ENCODE measurements at places on chromosomes 7 and 10. TPM values are rescaled to one million over a fixed set of nuclear protein-coding genes. Genes with fewer than 3 reads are reported as not detected.

Gene FANK1
- total RNA-seq: 1.8 TPM

Gene GRID2IP
- not detected for total RNA-seq

Gene SVOPL
- total RNA-seq: not detected

Gene CDH23
- total RNA-seq: 0.07 TPM

Gene SLC26A5
- not detected for total RNA-seq

Gene TFR2
- not detected for total RNA-seq

Gene CRPPA
- total RNA-seq: 1.1 TPM

- DNase-seq: no peak
Measured at GRCh38 chr10:133372507-133372906, 647 bp downstream of the ECHS1 start.

DNA sequence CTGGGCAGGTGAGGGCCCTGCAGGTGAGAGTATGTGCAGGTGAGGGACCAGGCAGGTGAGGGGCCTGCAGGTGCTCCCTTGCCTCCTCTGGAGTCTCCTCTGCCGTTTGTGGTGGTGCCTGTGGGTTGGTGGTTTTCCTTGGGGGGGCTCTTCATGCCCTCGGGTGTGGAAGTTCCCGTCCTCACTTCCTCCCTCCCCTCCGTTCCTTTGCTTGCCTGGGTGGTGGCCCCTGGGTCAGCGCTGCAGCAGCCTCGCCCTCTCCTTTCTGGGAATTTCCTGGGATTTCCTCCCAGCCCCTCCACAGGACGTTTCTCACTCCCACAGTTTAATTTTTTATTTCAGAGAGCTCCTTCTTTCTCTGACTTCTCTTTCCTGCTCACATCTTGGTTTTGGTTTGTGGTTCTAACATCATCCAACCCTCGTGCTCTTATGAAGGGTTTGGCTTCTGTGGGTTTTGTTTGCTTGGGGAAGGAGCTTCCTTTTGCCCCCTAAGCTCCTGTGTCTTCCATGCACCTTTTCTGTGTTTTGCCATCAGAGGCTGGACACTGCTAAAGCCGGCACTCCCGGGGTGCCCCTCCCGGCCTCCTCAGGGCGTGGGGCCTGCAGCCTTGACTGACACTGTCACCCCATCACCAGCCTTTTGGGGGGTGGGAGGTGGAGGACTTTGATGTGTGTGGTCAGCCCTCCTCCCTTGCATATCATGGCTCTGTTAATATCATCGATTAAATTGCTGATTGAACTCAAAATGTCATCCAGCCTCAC lies 29.2 kb upstream of the ADGRA1 start:
- DNase-seq: no peak

DNA sequence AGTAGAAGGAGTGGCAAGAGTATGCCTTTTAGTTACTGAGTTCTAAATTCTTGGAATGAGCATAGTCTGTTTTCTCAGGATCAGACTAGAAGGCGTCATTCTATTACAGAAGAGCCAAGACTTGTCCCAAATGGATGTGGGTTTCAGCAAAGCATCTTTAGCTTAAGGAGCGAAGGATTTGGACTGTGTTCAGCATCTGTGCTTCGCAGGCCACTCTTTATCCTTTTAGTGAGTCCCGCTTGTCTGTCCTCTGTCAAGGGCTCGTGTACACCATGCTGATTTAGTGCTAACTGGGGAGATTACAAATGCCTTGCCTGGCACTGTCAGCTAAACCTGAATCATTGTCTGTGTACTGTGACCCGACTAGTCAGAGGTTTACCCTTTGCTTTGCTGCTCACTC lies 465.7 kb downstream of the AUTS2 start:
- DNase-seq: no peak

DNA sequence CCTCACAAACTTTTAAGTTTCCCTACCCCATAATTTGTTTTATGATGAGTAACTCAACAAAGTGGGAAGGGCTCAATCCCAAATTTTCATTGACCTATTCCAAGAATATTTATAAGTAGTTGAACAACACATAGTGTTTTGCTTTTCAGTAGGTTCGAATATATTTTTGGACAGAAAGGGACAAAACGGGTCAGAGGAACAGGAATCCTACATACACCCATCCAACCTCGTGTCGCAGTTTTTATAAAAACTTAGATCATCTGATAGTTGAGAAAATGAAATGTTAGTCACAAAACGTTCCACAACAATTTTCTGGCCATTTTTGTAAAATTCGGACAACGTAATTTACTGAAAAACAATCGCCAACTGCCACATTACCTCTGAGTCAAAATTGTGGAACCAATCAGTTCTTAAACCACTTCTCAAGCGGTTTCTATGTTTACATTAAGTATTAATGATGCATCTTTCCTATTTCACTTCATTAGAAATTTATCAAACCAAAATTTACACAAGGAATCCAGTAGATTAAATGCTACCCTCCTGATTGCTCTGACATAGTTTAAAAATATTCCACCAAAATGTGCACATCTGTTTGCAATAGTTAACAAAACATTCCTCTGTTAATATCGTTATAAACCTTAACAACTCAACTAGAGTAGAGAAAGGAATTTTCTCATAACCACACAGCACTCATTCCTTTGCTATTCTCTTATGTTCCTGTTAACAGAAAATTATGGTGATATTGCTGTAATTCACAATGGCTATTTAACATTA lies 6.3 kb downstream of the WNT16 start:
- DNase-seq: no peak

- peak; percentile 29 for DNase-seq
Measured at GRCh38 chr10:103709341-103709920, 145.9 kb downstream of the SH3PXD2A start.

DNA sequence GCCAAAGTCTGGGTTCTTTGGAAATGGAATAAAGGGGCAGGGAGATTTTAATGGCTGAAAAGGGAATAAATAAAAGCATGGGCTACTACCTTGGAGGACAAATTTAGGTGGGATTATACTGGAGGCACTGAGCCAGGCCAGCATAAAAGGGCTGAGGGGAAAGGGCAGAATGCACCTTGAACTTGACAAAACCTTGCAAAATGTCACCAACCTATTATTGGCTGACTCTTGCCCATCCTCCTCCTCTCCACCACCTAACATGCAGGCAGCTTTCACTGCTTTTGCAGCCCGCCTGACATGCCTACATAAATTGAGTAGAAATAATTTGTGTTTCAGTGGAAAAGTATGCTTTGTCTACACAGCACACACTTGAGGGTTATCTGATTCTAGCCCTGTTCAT lies 65.3 kb upstream of the ABLIM1 start:
- DNase-seq: no peak

DNA sequence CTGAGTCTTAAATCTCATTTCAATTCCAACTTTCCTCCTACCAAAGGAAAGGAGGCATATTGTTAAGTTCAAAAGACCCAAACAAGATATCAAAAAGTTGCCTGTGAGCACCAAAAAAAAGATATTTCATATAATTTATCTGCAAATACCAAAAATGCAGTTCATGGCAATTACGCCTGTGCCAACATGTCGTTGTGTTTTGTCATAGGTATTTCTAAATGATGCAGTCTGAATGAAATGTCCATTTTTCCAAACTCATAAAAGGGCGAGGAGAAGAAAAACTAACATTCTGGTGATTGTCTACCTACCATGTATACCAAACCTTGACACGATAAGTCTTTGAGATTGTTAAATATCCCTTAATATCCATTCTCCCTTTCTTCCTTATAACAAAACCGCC lies 109.8 kb downstream of the SGMS1 start:
- DNase-seq: no peak

DNA sequence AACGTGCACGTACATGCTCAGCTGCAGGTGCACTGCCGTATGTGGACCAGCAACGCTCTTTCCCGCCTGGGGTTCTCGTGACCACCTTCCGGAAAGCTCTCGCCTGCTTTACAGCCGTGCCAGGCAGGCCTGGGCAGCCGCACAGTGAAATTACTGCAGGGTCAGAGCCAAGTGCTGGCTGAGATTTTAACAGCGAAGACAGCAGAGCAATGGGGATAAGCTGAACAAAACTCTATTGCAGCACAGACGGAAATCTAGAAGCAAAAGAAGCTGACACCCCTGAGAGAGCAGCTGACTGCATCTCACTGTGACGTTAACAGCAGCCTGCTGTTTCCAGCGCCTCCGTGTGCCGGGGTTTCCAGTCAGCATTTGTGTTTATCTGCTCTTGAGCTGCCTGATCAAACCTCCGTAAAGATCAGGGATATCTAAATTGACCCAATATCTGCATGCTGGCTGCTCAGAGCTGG lies 179.0 kb downstream of the DIP2C start:
- DNase-seq: no peak

- DNase-seq: no peak
Measured at GRCh38 chr7:8639668-8640067, 206.3 kb downstream of the NXPH1 start.

GRCh38 chr10:101774589-101775272 lies 1.2 kb downstream of the FGF8 start:
- no peak for DNase-seq

GRCh38 chr7:24548390-24548789 lies 24.9 kb upstream of the PALS2 start:
- DNase-seq: no peak

DNA sequence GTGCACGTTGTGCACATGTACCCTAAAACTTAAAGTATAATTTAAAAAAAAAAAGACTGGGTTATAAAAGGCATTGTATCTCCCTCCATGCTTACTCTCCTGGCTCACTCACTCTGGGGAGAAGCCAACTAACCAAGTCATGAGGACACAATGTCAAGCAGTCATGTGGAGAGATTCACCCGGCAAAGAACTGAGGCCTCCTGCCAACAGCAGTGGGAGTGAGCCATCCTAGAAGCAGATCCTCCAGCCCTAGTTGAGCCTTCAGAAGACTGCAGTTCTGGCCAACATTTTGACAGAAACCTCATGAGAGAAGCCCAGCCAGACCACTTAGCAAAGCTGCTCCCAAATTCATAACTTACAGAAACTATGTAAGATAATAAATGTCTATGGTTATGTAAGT lies 521.7 kb upstream of the FZD8 start:
- DNase-seq: no peak

DNA sequence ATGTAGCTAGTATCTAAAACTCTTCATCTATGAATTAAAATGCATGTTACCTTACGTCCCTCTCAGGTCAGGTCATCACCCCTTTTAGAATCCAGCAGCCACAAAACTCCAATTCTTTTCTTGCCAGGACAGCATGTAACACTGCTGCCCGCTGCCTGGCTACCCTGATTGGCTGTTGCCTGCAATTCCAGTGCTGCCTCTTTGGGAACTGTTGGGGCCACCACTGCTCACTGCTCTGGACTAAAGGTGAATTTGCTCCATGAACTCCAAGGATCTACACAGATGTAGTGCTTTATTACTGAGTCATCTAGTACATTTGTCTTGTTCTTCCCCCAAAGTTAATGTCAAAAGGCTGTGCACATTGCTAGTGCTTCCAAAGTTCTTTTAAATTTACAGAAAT lies 40.4 kb downstream of the SCIN start:
- DNase-seq: no peak

GRCh38 chr10:63765126-63765525 lies 243.9 kb downstream of the REEP3 start:
- peak; percentile 41 for DNase-seq

GRCh38 chr7:31890766-31891165 lies 179.4 kb downstream of the PDE1C start:
- no peak for DNase-seq
